ENCODE measurements at places on chromosomes 5 and 9.

GRCh38 chr5:129172580-129172979 lies 78.0 kb downstream of the ISOC1 start:
- DNase-seq: no peak

DNA sequence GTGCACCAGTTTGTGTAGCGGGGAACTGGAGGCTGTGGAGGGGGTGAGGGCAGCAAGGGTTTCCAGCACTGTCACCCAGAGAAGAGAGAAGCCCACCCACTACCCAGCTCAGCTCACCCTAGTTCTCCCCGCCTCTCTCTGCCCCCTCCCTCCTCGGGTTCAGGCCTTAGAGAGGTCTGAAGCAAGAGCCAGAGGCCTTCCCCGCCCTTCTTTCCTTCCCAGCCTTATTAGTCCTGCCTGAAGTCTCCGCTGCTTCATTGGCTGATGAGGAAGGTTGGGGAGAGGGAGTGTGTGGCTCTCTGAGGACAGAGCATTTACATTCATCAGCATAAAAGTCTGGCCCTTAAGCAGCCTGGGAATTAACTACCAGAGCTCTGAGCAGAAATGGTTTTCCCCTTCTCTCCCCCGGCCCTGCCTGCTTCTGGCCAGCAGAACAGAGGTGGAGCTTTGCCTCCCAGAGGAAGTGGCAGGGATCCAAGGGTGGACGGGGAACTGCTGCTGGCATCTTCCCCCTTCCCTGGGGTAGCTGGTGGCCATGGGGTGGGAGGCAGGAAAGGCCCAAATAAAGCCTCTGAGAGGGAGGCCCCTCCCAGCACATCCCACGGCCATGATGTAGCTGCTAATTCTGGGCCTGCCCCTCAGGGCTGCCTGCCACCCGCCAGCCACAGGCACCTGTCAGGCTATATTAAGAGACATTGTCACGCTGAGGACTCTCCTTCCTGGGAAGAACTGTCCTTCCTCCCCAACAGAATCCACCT lies 4.1 kb downstream of the DNAJB5 start:
- DNase-seq: no peak

DNA sequence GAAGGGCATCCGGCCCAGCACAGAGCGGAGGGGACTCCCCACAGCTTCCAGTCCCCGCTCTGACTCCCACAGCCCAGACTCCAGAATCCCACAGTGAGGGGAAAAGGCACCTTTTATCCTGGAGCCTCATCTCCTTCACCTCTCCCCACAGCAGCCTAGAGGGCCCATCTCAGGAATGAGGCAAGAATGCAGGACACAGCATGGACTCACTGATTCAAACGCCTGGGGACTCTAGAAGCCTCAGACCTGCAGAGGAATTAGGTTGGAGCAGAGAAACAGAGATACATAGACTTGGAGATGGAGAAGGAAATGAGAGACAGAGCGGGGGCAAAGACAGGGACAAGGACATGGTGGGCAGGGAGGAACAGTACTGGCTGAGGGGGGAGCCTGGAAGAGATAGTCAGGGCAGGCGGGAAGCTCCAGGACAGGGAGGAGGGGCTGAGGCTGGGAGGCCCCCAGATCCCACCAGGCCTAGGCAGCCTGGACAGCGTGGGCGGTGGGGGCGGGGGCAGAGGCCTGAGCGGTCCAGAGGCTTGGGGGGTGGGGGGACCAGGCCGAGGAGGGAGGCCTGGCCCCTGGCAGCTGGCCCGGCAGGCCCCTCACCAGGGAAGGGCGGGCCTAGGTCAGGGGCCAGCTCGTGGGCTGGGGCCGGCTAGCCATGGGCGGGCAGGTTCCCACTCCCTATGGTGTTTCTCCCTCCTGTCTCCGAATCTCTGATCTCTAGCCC lies 15.8 kb downstream of the CNTFR start:
- DNase-seq: no peak

- no peak for DNase-seq
These were observed 50.6 kb downstream of the LHFPL2 start for GRCh38 chr5:78597974-78598371.

DNA sequence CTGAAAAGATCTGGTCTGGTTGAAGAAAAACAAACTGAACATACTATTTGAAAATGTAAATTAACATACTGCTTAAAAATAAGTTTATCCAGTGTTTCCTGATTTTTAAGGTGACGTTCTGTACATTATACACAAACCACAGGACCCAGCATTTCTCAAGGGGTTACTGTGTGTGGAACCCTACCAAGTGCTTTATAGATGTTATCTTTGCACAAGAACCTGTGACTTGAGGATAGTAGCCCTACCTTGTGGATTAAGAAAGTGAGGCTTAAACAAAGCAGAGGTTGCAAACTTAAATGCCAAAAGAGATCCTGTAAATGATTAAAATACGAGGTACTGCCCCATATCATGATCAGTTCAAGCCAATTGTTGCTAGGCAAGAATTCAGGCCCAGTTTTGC lies 4.7 kb downstream of the KLF9 start:
- no peak for DNase-seq

- no peak for DNase-seq
These were observed 27.3 kb upstream of the MUSK start for GRCh38 chr9:110641293-110641692.

- DNase-seq: no peak
These were observed 6.5 kb downstream of the CAST start for GRCh38 chr5:96668725-96669124.

DNA sequence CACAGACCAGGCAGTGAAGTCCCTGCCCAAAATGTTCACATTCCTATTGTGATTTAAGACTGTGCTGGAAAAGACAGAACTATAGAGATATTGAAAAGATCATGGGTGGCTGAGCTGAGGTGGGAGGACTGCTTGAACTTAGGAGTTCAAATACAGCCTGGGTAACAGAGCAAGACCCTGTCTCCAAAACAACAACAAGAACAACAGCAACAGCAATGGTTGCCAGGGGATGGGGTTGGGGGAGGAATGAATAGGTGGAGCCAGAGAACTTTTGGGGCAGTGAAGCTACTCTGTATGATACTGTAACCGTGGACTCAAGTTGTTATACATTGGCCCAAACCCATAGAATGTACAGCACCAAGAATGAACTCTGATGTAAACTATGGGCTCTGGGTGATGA lies 88.2 kb downstream of the DCP2 start:
- DNase-seq: no peak

GRCh38 chr5:150285114-150285513 lies 4.5 kb downstream of the CAMK2A start:
- DNase-seq: no peak

DNA sequence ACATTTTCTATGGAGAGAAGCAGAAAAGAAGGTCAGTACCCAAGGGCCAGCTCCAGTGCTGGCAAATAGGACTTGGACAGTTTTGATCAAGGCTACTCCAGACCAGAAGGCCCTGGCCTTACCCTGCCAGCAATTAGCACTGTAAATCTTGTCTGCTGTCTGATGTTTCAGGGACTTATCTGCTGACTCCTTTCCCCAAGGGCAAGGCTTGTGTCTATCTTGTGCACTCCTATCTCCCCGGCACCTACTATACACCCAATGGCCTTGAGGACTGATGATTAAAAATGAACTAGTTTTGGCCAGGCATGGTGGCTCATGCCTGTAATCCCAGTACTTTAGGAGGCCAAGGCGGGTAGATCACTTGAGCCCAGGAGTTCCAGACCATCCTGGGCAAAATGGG lies 37.2 kb downstream of the POLR1E start:
- DNase-seq: no peak

DNA sequence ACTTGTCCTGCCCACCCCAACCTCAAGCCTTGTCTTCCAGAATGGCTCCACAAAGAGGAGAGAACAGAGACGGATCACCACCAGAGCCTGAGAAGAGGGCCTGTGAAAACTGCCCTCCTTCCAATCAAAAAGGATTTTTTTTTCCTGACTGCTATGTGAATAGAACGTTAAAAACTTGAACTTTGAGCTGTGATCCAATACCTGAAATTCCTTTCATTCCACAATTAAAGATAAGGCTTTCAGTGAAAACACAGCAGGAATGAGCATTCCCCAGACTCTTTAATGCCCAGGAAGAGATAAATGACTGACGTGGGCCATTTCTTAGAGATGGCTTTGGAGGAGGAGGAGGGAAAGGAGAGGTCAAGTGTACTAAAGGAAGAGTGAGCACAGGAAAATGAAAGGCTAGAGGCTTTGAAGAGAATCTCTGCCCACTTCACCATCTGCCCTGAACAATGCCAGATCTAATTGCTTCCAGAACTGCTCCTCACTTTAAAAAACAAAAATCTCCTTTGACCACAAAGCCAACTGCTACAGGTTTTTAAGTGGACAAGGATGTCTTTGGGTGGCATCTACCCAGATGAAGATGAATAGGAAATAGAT lies 177.9 kb upstream of the MAP3K1 start:
- DNase-seq: no peak

DNA sequence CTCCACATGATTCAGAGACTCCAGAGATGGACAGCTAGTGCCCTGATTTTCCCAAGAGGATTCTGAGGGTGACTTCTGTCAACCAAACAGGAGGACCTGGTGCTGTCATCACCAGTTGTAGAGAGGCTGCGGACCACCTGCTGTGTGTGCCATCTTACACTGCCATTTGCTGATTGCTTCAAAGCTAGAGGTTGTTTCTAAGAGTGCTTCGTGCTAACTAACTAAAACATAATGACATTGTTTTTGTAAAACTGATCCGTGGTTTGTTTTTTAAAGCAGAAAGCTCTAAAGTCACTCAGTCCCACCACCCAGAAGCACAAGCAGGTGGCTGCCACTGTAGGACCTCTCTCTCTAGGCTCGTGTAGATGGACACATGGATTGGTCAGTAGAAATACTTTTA lies 12.2 kb downstream of the TENT4A start:
- no peak for DNase-seq

DNA sequence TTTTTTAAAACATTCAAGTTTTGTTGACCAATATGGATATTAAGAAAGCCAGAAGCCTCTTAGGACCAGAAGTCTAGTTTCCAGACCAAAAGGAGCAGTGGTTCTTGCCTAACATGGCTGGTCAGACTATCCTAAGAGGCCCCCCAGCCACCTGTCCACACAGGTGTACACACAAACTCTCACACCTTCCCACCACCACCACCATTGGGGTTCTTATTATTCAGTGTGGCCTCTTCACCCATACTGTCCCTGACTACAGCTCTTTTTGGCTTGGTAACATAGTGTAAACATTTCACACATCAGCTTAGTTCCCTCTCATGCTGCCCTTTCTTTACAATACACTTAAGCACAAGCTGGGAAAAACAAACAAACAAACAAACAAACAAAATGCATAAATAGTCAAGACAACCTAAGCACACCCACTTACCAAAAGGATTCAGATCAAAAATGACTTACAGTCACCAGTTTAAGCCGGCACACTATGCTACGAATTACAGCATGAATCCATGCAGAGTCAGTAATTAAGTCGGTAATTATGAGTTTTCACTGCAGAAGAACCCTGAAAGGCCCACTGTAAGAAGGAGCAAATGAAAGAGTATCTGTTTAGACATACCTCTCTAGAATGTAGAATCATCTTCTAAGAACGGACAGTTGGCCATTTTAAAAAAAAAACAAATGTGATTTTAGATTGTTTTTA lies 9.5 kb downstream of the LHFPL2 start:
- no peak for DNase-seq

All from NK-92 treated with Interleukin-12 subunit alpha and Interleukin-12 subunit beta, amount 100 ng/mL, for 24 hours (cell line).